ENCODE measurements at places on chromosomes 1 and 21.

DNA sequence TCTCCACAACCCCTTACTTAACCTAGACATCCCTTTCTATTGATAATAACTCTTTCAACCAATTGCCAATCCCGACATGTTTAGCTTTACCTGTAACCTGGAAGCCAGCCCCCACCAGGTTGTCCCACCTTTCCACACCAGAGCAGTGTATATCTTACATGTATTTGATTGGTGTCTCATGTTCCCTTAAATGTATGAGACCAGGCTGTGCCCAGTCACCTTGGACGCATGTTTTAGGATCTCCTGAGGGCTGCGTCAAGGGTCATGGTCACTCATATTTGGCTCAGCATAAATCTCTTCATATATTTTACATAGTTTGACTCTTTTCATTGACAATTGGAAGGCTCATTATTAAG is 5.3 kb upstream of the SLC19A1 start:
- DNase-seq: no peak

GRCh38 chr1:43427524-43427923 is 26.2 kb downstream of the HYI start:
- no peak for DNase-seq

DNA sequence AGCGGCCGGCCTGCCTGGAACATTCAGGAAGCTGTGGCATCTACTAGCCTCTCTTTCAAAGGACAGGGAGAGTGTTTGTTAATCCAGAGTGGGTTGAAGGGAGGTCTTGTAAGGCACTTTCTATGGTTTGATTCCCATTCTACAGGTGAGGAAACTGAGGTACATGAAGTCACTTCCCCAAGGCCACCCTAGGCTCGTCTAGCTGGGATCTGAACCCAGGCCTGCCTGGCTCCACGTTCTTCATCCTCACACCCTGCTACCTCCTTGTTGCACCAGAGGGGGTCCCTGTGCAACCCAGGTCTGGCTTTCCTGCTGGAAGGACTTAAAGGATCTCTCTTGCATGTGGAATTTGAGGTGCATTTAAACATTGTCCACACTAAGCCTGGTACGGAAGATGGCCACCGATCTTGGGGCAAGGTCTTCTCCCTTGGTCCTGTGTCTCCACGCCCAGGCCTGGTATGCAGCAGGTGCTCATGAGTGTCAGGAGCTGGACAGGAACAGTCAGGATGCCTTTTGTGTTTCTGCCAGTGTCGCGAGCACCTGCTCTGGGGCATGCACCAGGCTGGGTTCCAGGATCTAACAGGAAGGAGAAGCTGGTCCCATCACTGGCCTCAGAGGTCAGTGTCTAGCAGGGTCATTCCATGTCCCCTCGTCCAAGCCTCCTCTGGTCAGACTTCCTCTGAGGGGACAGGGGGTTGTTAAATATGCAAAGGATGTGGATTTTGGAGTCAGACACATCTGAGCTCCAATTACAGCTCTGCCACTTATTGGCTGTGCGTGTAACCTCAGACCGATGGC is 103.2 kb upstream of the RUNX3 start:
- DNase-seq: no peak

DNA sequence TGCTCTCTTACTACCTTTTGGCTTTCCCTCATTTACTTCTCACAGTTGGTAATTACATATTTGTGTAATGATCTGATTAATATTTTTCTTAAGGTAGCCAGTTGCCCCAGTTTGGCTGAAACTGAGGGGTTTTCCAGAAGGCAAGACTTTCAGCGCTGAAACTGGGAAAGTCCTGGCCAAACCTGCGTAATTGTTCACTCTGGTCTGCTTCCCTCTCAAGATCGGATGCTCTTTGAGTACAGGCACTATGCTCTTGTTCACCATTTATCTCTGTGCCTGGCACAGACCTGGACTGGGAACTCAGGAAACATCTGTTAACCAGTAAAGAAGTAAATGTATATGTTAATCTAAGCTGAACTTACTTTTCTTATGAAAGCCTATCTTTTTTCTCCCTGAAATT is 209.6 kb upstream of the HOOK1 start:
- DNase-seq: no peak

GRCh38 chr1:227768125-227768439 is 32.8 kb downstream of the SNAP47 start:
- DNase-seq: no peak

GRCh38 chr1:90712153-90712856 is 4.8 kb downstream of the BARHL2 start:
- DNase-seq: no peak

GRCh38 chr1:80036690-80037432 is 1030.3 kb upstream of the ADGRL4 start:
- DNase-seq: no peak

GRCh38 chr21:14366998-14367397 is 15.9 kb downstream of the HSPA13 start:
- no peak for DNase-seq

DNA sequence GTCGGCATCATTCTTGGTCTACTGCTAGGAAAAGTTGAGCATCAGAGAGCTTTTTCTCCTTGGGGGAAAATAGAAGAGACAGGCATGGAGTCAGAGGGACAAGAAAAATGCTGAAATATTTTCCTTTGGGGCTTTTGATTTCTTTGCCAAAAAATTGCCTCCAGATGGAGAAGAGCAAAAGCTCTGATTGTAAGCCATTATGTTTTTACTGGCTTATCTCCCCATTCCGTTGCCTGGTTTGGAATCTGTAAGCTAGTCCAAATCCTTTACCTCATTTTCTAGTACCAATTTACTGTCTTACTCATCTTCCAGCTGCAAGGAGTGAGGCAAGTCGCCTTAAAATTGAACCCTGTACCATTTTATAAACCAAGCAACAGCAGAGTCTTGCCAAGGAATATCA is 23.3 kb upstream of the NBL1 start:
- no peak for DNase-seq

DNA sequence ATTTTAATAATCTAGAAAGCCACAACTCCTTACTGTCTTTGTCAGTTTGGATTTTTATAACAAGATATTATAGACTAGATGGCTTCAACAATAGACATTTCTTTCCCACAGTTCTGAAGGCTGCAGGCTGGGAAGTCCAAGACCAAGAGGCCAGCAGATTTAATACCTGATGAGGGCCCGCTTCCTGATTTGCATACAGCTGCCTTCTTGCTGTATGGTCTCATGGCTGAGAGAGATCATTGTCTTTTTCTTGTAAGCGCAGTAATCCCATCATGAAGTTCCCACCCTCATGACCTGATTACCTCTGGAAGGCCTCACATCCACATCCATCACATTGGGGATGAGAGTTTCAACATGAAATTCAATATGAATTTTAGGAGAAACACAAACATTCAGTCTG is 9.8 kb downstream of the RPS6KC1 start:
- DNase-seq: no peak

Measured in hematopoietic multipotent progenitor cell (in vitro differentiated cells).